ENCODE measurements at places on chromosomes 2 and 18.

DNA sequence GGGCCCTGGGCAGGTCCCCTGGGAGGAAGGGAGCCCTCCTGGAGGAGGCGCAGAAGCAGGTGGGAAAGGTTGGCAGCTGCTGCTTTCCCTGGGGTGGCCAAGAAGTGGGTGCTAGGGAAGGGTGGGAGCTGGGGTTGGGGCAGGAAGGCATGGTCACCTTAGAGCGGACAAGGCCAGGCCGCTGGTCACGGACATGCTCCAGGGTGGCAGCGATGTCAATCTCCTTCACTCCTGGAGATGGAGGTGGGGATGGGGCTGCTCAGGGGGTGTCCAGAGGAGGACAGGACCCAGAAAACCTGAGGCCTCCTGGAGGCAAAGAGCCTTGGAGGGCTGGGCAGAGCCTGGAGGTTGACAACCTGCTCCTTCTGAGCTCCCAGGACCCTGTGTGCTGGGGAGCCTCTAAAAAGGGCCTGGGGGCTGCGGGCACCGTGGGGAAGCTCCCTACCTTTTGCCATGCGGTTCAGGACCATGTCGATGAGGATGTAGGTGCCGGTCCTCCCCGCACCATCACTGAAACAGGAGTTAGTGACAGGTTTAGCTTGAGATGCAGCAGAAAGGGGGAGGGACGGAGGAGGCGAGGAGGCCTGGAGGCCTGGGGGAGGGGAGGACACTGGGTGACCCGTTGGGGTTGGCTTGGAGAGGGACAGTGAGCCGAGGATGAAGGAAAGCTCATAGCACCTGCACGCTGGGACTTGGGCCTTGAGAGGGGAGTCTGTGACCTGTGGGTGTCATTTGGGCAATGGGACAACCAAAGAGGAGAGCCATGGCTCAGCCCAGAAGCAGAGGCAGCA is 11.4 kb downstream of the DNAJB2 start:
- no peak for DNase-seq

GRCh38 chr18:64208516-64208915 is 59.6 kb upstream of the LINC00305 start:
- DNase-seq: no peak

DNA sequence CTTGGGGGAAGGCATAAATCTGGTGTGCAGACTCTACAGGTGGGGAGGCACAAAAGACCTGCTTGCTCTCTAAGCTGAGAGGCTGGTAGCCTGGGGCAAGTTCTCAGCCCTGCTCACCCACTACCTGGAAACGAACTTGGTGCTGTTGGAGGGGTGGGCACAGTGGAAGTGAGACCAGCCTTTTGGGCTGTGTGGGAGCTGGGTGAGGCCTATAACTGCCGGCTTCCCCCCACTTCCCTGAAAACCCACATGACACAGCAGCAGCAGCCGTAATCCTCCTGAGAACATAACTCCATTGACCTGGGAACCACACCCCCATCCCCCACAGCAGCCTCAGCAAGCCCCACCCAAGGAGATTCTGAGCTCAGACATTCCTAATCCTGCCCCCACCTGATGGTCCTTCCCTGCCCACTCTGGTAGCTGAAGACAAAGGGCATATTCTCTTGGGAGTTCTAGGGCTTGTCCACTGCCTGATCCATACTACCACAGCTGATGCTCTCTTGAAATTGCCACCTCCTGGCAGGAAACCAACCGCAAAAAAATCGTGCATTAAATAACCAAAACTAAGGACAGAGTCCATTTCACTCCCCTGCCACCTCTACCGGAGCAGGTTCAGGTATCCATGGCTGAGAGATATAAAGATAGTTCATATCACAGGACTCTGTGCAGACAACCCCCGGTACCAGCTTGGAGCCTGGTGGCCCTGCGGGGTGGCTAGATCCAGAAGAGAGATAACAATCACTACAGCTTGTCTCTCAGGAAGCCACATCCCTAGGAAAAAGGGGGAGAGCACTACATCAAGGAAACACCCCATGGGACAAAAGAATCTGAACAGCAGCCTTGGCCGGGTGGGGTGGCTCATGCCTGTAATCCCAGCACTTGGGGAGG is 178.1 kb downstream of the NDUFA10 start:
- DNase-seq: no peak

GRCh38 chr2:178946494-178946893 is 103.4 kb downstream of the CCDC141 start:
- DNase-seq: no peak

DNA sequence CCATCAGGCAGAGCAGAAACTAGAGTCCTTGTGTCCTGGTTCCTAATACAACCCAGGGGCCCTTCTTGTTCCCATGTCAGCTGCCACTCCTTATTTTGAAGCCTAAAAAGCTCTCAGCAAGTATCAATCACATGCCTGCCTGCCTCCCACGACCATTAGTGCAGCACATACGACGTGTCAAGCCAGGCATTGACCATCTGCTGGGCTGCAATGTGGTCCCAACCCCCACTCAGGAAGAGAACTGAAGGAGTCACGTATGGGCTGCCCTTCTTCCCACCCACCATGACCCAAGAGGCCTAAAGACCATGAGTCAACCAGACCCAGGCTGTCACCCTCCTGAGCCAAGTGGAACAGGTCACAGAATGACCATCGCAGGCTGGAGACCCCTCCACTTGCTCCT is 98.8 kb downstream of the KLHL29 start:
- DNase-seq: no peak

DNA sequence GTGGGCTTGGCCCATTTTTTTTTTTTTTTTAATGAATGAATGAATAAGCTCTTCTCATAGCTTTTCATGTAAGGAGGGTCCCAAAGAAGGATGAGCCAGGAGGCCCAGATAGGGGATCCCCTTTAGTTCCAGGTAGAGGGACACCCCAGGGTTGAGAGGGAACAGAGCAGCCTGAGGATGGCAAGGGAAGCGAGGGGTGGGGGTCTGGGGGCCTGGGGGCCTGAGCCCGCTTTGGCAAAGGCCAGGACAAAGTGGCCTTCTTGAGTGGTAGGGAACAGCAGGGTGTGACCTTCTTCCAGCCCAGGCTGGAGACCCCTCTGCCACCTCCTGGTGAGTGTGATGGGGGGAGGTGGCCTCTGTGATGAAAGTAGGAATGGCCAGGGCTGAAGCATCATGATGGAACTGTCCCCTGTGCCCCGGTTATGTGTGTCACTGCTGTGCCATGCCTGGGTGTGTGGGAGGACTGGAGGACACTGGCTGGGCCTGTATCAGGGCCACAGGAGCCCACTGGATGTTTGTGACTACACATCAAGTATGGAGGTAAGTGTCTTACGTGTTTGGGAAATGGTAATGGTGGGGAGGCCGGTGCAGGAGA is 263.5 kb upstream of the HDAC4 start:
- no peak for DNase-seq

- peak; percentile 45 for DNase-seq
Observed at GRCh38 chr2:126886211-126886915, 12.3 kb upstream of the TEX51 start.

DNA sequence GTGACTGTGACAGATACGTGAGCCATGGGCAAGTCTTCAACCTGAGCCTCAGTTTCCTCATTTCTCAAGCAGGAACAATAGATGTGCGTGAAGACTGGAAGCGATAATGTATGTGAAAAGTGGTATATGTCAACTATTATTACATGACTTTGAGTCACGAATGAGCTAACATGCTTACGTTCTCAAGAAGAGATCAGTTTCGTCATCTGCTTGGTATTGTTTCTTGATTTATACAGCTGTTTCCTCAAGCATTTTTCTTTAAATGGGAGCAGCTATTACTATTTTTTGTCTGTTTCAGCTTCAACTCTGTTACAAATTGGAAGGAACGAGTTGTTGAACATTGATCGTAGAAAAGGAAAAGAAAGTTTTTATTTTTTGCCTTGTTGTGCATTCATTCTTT is 48.5 kb upstream of the THOC1 start:
- DNase-seq: no peak

DNA sequence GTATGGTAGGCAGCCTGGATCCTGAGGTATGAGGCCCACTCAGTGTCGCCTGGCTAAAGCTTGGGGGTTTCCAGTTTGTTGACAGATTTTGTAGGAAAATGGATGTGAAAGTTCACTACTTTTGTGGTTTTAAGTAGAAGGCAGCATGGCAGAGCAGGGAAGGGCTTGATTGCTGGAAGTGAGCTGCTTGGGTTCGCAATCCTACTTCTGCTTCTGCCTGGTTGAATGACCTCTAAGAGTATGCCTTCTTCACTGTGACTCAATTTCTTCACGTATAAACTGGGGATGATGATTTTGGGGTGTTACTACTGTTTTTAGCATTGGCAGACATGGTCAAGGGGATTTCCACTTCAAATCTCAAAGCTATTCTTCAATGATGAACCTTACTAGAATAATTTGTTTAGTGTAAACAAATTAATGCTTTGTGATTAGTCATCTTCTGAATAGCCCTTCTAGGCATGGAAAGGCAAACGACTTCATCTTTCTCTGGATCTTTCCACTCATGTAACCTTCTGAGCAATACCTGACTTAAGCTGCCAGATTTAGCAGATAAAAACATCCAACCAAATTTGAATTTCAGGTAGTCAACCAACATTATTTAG is 13.2 kb downstream of the BMP10 start:
- no peak for DNase-seq

- no peak for DNase-seq
Observed at GRCh38 chr18:29012883-29013465, 836.0 kb upstream of the CDH2 start.

DNA sequence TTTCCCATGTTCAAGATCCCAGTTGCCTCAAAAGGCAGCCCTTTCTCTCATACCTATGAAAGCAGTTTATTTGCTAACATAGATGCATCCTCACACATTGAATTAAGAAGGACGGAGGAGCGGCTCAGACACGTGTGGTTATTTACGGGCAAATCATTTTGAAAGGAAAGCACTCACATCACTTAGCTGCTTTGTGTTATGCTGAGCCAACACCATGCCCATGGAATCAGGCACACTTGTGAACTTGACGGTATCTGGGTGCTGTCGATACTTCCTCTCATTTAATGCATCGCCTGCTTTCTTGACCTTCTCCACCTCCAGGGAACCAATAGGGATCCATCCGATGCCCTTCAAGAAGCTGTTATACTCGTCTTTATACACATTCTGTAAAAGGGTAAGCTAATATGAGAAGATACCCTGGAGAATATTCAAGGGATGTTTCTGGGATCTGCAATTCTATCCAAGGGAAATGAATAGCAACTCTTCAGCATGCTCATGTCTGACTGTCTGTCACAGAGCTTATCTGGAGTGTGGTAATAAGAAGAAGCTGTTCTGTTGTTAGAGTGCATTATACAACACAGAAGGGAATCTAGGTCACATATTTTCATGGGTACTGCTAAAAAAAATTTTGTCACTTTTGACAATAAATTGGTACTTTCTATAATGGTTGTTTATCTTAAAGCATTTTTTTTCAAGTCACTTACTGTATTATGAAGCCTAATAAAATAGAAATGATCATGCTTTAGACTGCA is 63.3 kb downstream of the NEB start:
- DNase-seq: no peak

DNA sequence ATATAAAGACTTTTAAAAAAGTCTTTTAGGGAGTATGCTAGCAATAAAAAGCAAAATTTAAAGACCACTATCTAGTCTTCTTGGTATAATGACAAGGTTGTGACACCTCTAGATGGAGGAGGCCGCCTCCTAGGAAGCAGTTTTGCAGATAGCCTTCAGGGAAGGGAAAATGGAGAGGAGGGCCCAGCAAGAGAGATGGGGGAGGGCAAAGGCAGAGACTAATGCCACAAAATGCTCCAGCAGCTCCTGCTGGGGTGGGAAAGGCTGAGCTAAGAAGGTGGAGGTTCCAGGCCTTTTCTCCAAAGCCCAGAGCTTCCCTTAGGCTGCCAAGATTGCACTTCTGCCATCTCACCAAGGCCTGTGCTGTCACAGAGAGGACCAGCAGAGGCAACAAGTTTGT is 153.9 kb upstream of the THSD7B start:
- no peak for DNase-seq

DNA sequence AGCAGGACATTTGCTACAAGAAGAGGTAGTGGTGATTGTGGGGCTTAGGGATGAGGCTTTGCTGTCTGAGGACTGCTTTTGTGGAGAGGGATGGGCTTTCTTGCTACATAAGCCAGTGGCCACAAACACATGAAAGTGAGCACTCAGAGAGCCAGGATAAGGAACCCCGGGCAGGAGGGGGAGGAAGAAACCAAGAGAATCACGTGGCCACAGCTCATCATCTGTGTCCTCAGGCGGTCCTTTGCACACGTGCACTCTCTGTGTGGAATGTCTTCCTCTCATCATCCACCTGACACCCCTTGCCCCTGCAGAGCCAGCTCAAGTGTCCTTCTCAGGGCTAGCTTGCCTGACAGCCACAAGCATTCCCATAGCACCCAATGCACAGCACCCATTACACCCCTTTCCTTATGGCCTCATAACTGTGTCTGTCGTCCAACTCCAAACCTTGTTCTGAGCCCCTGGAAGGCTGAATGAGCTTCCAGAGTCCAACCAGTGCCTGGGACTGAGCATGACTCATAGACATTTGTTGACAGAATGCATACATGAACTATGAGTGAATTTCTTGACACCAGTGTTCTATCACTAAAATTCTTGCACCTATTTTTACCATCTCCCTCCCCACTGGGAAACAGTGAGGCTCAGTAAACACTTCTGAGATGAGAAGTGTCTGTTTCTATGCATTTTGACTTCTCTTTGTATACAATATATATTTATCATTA is 398.3 kb downstream of the ALK start:
- no peak for DNase-seq

DNA sequence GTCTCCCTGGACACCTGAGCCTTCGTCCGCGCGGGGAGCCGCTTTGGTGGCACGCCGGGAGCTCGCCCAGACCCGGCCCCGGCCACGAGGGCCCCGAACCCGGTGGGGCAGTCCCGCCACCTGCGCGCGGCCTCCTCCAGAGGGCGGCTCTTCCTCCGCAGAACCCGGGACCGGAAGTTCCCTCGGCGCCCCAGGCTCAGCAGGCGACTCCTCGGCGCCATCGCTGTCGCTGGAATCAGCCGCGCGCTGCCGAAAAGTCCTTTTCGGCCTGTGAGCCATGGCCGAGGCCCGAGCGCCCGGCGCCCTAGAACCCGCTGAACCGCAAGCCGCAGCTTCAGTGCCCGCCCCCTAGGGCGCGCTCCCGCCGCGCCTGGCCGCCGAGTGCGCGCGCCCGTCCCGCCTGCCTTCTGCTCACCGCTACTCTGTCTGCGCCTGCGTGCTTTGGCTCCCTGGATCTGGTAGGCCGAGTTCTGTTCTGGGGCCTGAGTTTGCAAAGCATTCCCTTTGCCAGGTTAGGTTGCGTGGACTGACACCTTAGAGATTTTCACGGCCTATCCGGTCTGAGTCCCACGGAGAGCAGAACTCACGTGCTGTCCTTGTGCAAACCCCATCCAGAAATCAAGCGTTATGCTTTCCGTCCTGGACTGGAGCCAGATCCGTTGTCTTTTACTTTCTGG is at the start of gene GCFC2:
Gene GCFC2, minus strand, starts transcription at position 339 of the 677 bp plus-strand sequence. Its CDS starts 60 bp downstream, at position 279.
- DNase-seq: peak; percentile 64

- DNase-seq: no peak
Observed at GRCh38 chr2:121359716-121360565, 74.9 kb upstream of the TFCP2L1 start.
